ENCODE measurements at places on chromosomes 6 and 20. TPM values are rescaled to one million over a fixed set of nuclear protein-coding genes. Genes with fewer than 3 reads are reported as not detected.

CLPSL1 gene
- total RNA-seq, result not detected

WFDC12 gene
- total RNA-seq, result 4.4 TPM

SLA2 gene
- 3.7 TPM for total RNA-seq

PTCRA gene
- total RNA-seq, result not detected

BTN3A1 gene
- 16.7 TPM for total RNA-seq

- DNase-seq, result no peak
Observed at GRCh38 chr6:130934848-130935585, 107.8 kb downstream of the SMLR1 start.

- DNase-seq, result no peak
Observed at GRCh38 chr20:44014807-44015732, 100.4 kb downstream of the TOX2 start.

- DNase-seq, result no peak
Observed at GRCh38 chr6:169566961-169567750, 134.7 kb downstream of the WDR27 start.

- no peak for DNase-seq
Observed at GRCh38 chr6:43669050-43669921, 18.3 kb downstream of the MRPS18A start.

DNA sequence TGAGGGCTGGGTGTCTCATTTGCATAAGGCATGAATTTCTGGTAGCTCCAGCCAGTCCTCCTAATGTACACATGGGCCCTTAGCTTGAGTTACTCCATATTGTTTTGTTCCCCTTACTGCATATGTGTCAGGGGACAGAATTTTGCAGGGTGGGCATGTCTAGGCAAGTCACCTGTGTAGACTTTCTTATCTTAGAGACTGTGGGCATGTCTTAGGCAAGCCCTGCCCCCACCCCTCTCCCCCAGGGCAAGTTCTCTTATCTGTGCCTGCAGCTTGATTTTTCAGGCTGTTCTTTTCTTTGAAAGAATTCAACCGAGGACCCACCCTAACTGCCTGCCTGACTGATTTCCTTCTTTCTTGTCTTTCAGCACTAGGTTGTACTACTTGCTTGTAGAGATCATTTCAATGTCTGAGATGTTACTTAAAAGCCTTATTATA lies 32.1 kb downstream of the NHLRC1 start:
- no peak for DNase-seq

DNA sequence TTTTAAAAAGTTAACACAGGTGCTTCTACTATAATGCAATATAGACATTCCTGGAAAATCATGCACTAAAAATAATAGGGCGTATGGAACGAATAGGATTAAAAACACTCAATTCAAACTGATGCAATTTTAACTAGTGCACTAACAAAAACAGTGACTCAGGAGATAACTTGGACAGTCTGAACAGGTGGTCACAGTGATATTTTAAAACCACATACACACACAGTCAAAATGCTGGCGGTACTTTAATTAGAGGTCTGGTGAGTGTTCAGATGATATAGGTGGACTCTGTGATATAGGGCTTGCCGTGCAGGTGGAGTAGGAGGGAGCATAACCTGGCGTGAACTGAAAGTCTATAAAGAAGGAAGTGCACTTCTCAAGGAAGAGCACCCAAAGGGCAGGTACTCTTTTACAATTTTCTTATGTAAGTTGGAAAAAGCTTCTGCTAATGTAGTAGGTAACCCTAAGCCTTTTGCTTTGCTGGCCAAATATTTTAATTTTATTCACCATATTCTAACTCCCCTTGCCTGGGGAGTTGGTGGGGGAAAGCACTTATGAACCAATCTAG lies 41.9 kb upstream of the PLN start:
- DNase-seq, result no peak

Data from vagina (tissue), 2 donors.